Omental fat pad (tissue), 4 donors: ENCODE measurements at places on chromosomes 12 and 14. TPM values are rescaled to one million over a fixed set of nuclear protein-coding genes. Genes with fewer than 3 reads are reported as not detected.

DNA sequence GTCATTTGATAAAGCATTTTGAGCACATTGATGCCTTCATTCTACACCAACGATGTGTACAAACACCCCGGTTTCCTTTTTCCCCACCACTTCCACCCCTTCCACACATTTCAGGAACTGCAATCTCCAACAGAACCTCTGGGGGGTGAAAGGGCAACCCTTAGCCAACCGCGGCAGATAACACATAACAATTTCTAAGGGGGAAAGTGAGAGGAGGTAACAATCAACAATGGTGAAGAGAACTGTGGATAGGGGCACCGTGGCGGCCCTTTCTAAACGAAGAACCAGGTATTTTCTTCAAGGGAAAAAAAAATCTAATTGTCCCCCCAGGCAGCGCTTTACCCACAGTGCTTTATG, 1.1 kb downstream of the KITLG start:
- no peak for DNase-seq

GRCh38 chr14:47327336-47327735, 348.1 kb downstream of the MDGA2 start:
- no peak for DNase-seq

DNA sequence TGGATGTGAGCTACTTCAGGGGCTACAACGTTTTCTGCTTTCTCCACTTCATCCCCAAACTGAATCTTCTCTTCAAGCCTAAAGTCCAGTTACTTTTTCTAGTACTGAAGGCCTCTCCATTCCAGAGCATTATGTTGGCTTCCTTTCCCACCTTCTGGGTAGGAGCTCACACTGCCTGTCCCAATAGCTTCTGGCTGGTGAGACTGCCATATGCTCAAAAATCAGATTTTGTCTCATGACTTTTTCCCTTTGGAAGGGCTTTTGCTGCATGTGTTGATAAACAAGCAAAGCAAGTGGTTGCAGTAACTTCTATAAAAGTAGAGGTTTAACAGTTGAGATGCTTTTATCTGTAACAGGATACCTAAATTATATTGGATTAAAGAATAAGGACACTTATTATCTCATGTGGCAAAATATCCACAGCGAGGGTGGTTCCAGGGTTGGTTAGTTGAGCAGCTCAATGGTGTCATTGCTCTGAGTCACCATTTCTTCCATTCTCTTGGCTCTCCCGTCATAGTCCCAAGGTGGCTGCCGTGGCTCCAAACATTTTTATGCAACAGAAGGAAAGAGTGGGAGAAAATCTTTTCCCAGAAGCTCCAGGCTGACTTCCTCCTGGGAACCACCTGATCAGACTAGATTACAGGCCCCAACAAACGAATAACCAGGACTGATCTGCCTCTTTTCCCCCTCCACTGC, 15.1 kb upstream of the PPFIBP1 start:
- DNase-seq: no peak

DNA sequence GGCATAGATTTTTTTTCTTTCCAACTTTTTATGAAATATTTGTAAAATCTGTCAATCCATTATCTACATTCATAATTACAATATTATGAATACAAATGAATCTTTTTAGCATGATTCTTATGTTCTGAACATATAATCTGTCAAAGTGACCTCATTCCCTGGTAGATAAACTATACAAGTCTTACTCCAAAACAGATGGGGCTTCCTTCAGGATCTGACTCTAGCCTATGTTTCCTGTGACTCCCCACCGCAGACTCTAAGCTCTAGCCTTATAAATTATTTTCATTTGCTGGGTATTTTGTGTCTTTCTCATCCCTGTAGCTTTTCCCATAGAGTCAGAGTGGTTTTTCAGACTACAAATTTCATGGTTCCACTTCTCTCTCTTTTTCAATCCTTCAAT, 202.1 kb upstream of the KITLG start:
- no peak for DNase-seq

The FMNL3 gene
- total RNA-seq: 28.8 TPM

- DNase-seq: no peak
Measured at GRCh38 chr12:89351489-89352241, 636 bp downstream of the DUSP6 start.

GRCh38 chr14:32476532-32476931, 147.4 kb downstream of the AKAP6 start:
- no peak for DNase-seq

The FBXL14 gene
- total RNA-seq: 10.4 TPM

The TAS2R30 gene
- total RNA-seq: 17.8 TPM

The P2RX2 gene
- total RNA-seq: 0.74 TPM

The PPM1H gene
- total RNA-seq: 1.4 TPM

DNA sequence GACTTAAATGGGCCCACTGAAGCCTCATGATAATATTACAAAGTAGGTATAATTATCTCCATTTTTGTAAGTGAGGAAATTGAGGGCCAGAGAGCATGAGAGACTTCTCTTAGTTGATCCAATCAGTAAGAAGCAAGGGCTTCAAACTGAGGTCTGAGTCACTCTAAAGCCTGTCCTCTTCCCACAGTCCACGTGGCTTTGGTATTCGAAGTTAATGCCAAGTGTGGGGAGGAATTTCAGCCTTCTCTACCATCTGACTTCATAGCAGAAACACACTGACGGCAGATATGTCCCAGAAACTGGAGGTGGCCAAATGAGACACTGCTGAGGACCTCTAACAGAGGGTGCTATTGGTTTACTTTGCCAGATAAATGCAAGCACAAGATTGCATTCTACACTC, 114.4 kb upstream of the OVCH1 start:
- DNase-seq: no peak

DNA sequence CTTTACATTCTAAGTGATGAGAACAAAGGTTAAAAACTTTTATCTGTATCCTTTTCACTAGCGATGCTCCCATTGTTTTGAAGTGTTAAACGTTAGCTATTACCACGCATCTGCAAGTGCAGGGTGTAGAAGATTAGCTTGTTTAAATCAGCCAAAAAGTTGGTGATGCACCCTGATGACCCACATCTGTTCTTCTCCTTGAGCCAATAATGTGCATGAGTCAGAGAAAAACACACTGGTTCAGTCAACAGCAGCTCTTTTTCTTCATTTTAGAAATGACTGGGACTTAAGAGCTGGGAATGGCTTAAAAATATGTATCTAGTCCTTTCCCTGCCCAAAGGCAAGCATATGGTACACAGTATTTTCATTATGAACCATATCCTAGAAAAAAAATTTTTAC, 323.5 kb upstream of the PDE3A start:
- DNase-seq: no peak

DNA sequence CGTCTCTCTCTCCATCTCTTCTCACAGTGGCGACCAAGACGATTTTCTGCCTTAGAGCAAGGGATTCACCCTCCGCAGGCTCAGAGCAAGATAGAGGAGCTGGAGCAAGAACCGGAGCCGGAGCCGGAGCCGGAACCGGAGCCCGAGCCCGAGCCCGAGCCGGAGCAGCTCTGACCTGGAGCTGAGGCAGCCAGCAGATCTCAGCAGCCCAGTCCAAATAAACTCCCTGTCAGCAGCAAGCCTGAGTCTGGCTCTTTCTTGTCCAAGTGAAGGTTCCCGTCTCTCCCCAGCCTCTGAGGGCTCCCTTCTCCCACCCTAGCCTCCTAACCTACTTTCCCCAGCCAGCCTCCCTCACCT, 5.9 kb downstream of the LAG3 start:
- DNase-seq: no peak

DNA sequence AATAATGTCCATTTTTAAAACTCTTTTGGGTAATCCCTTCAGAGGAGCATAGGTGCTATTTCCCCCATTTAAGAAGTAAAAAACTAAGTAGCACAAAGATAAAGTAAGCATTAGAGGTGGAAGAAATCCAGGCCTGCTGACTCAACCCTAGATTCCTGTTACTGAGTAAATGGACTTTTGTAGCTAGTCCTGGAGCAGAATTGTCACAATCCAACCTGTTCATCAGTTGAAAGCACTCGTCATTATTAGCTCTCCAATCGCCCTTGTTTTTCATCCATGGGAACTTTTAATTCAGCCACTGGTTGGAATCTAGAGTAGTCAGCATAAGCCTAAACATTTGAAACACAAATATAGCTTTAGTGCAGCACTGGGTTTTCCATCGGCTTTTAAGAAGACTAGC, 139.5 kb upstream of the AMIGO2 start:
- no peak for DNase-seq

The PELI2 gene
- total RNA-seq: 8.2 TPM

GRCh38 chr12:107774349-107775029, at the start of gene ASCL4:
Gene ASCL4, plus strand, starts transcription at chr12:107774704. Its CDS starts 515 bp downstream, at chr12:107775219.
- DNase-seq: no peak

DNA sequence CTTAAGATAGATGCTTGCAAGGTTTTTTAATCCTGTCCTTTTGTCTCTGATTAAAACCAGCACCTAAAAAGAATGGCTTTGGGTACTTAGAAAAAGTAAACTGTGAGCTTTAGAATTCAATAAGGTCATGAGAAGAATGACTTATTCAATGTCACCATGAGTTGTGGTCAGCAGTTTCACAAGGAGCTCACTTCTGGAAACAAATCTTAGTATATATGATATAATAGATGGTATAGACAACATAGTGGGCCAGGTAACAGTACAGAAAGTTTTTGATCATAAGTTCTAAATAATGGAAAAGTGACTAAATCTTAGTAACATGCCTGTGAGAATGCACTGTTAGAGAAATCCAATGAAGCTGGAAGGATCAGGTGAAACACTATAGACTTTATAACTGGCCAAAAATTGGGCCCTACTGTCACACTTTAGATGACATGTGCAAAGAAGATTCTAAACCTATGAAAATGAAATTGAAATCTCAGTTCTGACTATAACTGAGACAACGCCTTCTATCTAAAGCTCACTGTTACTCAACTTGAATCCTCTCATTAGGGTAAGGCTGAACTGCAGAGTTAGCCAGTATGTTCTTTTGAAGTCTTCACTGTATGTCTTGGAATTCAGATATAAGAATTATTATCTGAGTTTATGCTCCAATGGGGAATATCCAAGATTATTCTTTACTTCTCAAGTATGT, 42.4 kb upstream of the RAD51AP1 start:
- DNase-seq: no peak

GRCh38 chr12:3389986-3390385, 101.0 kb upstream of the PRMT8 start:
- no peak for DNase-seq
